ENCODE measurements at places on chromosomes 4 and X.
A peak's percentile ranks its signal among the peaks of the same experiment; 100 is the strongest.

DNA sequence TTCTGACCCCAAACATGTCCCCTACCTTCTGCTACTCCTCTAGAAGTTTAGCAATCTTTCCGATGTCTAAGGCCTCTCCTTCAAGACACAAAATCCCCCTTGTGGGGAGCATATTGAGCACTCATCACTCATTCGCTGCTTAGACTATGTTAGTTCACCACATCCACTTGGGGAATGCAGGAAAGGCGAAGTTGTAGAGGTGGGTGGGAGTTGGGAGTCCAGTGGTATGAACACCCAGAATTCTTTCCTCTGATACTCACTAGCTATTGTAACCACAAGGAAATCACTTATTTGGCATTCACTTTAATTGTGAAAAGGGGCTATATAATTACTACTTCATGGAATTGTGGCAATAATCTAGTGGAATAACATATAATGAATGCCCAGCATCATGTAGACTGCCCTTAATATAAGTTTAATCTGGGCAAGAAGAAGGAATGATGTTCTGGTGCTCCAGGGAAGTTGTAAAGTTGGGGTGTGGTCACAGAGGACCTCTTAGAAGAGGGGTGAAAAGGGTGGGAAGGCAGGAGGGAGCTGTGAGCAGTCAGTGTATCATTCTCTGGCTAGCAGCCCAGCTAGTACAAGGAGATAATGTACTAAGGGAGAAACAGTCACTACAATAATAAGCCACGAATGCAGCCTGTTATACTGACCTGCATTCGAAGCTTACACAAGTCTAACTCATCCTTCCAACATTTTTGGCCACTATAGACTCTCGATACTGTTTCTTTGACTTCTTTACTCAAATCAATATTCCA, 468.2 kb upstream of the DIPK2B start:
- no peak for DNase-seq

DNA sequence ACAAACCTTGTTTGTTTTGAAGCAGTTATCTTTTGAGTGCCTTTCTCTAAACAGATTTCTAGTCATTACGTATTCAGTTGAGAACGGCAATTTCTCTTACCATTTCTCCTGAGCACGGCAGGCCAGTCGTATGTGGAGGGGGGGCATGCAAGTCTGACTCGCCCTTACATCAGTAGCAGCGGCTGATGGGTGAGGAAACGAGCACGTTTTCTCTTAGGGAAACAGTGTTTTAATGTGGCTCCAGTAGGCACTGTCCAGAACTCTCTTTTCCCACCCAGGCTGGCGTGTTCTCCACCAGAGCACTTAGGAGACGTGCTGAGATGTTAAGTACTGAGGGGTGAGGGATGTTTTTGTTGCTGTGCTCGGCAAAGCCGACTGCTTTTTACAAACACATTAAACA, 240.5 kb downstream of the STIM2 start:
- DNase-seq = no peak

- no peak for DNase-seq
Observed at GRCh38 chrX:144916785-144917184, 330.5 kb upstream of the SPANXN1 start.

DNA sequence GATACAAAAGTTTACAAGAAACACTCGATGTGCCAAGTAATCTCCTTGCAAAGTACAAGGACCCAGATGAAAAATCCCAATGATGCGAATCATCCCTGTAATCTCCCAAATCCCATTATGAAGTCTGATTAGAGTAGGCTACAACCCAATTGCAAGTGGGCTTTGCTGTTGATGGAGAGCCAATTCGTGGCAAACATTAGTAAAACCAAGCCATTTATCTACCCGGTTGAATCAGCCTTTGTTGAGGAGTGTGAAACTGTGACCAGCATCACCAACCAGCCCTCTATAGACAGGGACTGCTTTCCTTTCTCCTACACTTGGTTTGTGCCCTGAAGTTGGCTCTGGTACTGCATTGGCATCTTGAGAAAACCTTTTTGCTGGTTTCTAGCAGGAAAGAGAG, 1.2 kb upstream of the PRPS2 start:
- DNase-seq = no peak

DNA sequence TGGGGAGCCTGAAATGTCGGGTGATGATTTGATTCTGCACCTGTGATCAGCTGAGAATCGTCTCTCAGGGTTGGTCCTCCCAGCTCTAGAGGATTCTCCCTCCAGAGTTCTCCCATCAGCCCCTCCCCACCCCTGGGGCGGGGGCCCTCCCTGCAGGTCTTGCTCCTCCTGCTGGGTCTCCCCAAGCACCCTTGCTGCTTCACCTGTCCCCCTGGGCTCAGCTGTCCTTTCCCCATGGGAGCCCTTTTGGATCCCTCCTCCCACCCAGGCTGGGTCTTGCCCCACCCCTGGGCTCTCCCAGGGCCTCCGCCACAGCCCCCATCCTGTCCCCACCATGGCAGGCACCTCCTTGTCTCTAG, 22.2 kb downstream of the PSAPL1 start:
- no peak for DNase-seq

- DNase-seq = no peak
Observed at GRCh38 chr4:143232277-143232676, 47.6 kb downstream of the USP38 start.

DNA sequence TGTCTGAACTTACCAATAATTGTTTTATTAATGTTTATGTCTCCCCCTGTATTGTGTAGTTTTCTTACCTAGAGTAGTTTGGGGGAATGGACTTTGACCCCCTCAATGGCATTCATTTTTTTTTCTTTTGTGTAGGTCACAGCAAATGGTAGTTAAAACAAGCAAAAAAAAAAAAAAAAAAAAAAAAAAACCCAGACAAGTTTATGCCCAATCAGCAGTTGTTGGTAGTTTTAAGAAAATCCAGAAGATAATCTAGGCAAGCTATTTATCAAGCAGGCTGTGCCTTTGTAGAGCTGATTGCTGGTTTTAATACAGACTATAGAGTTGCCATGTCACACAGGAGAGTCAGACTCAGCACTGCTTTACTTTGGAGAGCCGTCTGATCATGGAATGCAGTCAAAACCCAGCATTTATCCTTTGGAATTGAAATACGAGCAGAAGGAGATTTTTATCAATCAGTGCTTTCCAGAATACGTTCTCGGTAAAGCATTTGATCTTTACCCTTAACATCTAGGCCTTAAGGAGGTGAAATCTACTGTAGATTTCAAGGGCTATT, 16.6 kb downstream of the DCUN1D4 start:
- no peak for DNase-seq

DNA sequence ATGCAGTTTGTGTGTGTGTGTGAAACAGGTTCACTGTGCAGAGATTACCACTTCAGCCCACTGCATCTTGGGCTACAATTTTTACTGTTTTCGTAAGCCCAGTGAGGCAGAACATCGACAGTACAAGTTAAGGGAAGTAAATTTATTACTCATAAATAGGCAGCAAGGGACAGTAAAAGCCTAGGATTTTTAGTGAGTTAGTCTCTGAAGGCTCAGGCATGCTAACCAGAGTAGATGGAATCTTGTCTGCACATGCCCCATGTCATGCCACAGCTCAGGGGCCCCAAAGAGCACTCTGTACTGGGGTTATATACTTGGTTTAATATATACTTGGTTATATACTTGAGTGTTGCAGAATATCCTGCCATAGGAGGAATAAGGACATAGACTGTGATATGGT, 825.7 kb downstream of the TECRL start:
- DNase-seq = no peak

DNA sequence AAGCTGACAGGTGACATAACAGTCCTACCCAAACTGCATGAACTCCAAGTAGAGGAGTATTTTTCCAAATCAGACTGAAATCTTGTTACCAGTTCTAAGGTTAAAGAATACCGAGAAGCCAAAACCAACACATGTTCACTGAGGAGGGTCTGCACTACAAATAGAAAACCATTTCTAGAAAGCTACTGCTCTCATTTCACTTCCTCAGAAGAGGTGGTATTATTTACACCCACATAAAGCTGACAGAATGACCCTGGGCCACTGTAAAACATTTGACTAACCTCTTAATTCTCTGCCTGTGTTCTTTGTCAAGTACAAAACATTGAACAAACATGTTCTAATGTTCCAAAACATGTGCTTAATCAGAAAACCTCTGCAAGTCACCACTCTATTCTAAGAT, 95.8 kb downstream of the IQCM start:
- no peak for DNase-seq

DNA sequence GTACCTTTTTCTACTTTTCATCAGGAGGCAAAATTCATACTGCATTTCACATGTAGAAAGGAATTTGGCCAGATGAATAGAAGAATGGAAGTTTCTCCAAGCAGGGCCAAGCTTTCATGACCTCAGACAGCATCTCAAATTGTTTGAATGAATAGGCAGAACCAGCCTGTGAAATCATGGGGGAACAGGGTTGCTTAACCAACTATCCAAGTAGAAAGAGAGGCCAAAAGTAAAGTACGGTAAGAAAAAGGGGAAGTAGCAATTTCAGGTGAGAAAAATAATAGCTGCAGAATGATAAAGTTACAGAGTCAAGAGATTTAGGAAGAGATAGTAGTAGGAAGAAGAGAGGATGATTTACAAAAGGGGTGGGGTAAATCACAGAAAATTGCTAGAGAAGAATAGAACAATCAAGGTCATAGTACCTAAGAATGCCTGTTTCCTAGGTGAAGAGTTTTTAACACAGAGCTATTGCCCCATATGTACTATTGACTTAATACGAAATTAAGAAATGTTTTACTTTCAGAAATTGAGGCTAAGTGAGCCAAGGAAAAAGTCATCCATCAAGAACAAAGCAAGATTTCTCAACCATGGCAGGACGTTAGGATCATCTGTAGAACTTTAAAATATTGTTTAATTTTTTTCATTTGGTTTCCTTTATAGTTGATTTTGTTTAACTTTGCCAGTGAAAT, 177.1 kb upstream of the TET2 start:
- DNase-seq = no peak

DNA sequence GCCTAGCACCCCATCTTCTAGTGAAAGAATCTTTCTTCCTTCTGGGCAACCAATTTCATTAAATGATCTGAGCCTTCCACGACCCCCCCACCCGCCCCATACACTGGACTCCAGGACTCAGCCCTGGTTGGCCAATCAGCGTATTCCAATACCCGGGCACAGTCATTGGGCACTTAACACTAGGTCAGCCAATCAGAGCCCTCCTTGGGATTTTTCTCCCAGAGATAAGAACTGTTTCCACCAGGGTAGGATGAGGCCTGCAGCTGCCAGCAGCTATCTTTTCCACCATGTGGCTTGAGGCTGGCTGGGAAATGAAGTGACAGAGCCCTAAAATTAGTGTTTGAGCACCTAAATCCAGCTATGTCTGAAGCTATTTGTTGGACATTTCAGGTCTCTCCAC, 418.8 kb downstream of the BCOR start:
- DNase-seq = no peak

GRCh38 chr4:8329560-8329858, 60.0 kb downstream of the HTRA3 start:
- no peak for DNase-seq

- no peak for DNase-seq
Observed at GRCh38 chr4:90130076-90130475, 2.9 kb downstream of the CCSER1 start.

DNA sequence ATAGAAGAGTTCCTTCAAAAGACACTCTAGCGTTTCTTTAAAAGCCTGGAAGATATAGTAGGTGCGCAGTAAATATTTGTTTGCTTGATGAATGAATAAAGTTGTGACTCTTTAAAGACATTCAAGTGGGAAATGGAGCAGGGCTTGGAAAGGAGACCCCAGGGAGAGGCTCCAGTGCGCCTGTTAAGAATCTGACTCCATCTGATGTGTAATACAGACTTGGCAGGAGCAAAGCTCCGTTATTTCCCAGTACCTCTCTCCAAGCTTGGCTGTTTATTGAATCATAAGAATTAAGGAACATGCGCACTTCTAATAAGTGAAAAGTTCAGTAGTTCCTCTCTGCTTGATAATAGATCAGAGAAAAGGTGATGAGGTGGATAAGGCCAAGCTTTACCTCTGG, 18.8 kb upstream of the KLHL8 start:
- DNase-seq = no peak

DNA sequence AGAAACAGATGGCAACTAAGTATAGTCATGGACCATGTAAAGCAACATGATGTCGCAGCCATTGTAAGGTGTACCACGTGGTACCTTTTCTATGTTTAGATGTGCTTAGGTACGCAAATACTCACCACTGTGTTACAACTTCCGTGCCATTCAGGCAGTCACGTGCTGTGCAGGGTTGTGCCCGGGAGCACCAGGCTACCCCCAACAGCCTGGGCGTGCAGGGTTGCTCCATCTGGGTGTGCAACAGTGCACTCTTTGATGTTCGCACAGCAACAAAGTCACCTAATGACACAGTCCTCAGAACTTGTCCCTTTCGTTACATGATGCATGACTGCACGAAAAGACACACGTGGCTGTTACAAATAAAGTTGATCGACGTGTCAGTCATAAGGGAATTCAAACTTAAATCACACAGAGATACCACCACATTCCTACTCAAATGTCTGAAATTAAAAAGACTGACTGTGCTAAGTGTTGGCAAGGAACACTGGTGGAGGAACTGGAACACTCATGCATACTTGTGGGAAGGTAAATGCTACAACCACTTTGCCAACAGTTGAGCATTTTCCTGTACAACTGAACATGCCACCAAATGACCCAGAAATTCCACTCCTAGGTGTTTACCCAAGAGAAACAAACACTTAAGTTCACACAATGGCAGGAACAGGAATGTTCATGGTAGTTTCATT, 24.3 kb downstream of the CPLX1 start:
- DNase-seq = peak; percentile 8

- DNase-seq = no peak
Observed at GRCh38 chr4:64384237-64385203, 24.7 kb downstream of the TECRL start.

DNA sequence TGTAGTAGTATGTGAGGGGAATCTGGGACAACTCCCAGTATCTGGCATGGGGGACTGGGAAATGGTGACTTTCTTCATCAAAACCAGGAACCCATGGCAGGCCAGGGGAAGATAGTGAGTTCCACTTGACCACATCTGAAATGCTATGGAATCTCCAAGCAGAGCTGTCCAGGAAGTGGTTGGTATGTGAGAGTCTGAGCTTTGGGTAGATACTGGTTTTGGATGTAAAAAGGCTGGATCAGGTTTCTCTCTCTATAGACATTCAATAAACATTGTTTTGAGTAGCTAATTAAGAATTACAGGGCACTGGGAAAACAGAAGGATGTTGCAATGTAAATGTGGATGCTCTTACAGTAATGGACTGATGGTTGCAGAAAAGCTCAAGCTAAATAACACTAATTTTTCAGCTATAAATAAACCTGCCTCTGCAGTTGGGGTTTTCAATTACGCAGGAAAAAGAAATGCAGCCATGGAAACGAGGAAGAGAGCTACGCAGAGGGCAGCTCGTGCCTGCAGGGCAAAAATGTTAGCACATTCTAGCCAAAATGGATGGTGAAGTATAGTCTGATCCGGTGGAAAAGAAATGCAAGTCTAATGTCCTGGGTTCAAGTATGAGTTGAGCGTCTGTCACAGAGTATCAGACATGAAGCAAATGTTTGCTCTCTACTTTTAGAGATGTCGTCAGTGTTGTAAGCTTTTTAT, 13.4 kb upstream of the CHRNA9 start:
- DNase-seq = no peak
